Esophagus mucosa (tissue), 1 donor: ENCODE measurements at places on chromosomes 6 and 20.

GRCh38 chr6:99603421-99604165 is 3.0 kb upstream of the PRDM13 start:
- ATAC-seq, result peak; percentile 30

DNA sequence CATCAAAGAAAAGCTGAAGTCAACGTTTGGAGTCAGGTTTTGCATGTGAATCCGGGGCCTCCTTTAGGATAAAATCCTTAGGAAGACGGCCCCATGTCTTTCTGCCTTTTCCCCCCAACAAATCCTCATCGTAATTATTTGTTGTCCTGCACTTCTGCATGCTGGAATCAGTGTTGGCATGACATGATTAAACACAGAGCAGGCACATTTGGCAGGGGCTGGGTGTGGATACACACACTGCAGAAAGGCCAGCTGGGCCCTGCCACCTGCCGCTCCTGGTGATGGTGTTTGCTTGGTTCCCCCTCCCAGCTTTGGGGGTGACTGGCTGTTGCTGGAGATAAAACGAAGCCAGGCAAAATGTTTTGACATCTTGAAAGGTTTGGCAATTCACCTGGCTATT is 46.3 kb upstream of the FOXA2 start:
- ATAC-seq, result no peak

DNA sequence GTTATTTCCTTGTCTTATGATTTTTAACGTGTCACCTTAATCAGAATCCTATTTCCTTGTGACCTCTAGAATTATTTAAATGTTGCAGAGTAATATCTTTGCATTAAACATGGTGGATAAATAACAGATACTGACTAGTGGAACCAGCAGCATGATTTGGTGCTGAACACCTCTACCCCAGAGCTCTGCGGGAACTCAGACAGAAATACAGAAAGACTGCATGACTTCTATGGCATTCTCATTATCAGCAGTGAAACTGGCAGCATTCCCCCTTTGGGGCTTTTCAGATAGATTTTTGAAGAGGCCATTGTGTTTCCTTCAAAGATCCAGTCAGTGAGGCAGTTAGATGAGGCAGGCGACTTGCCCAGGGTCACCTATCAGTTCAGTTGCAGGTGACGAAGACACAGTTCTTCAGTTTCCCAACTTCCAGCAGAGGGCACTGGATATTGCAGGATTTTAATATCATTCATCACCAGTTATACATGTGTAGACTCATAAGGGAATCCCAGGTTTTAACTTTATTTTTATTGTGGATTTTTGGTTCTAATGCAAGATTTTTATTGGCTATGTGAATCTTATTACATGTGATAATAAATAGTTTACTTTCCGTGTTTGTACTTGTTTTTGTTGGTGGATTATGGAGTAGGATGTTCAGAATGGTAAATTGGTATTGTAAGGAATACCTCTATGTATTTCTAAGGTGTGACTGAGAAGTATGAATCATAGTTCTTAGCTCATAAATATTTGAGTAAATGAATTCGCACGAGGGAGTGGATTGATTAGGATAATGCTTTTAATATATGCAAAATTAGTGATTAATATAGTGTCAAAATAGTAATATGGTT is 81.3 kb downstream of the AFDN start:
- peak; percentile 58 for ATAC-seq

GRCh38 chr6:155253337-155253736 is 10.5 kb upstream of the CLDN20 start:
- ATAC-seq, result no peak

DNA sequence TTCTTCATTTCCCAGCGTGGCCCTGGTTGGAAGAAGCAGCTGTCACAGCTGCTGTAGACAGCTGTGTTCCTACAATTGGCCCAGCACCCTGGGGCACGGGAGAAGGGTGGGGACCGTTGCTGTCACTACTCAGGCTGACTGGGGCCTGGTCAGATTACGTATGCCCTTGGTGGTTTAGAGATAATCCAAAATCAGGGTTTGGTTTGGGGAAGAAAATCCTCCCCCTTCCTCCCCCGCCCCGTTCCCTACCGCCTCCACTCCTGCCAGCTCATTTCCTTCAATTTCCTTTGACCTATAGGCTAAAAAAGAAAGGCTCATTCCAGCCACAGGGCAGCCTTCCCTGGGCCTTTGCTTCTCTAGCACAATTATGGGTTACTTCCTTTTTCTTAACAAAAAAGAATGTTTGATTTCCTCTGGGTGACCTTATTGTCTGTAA is 292.7 kb downstream of the ESR1 start:
- peak; percentile 69 for ATAC-seq

DNA sequence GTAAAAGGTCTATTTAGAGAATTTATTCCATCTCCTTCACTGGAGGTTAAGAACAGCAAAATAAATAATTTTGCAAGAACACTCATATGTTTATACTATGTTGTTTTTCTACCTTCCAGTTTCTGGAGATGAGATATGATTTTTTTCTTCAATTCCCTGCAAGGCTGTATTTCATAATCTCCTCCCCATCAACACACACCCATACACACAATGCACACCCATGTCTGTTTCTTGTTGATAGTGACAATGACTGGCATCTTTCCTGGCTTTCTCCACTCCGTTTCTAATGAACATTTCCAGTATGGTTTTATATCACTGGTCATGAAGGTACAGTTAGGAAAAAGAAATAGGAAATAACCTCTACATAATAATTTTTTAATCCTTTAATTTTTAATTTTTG is 202.1 kb downstream of the ARHGAP18 start:
- peak; percentile 31 for ATAC-seq

DNA sequence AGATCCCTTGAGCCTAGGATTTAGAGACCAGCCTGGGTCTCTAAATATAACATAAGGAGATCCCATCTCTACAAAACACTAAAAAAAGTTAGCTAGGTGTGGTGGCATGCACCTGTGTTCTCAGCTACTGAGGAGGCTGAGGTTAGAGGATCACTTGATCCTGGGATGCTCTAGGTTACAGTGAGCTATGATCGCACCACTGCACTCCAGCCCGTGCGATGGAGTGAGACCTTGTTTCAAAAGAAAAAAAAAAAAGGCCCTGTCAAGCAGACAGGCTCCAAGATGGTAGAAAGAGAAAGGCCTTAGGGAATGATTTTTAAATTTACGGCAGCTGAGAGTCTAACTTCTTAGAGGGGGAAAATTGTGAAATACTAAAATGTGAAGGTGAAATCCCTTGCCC is 22.6 kb upstream of the NCOA3 start:
- no peak for ATAC-seq

DNA sequence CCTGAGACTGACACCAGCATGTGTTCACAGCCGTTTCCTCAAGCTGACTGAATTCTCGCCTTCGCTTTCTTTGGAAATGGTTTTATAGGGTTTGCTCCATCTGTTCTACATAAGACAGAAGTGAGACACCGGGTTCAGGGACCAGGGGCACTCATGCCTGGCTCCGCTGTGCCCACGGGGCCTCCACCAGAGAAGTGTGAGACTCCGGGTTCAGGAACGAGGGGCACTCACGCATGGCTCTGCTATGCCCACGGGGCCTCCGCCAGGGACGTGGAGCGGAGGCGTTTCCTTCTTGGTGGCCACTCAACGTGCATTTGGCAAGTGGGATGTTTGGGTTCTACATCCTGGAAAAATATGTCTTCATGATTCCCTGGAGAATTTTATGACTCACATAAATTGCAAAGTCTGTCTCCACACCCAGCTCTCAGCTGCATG is 106.6 kb downstream of the RNASET2 start:
- peak; percentile 32 for ATAC-seq

GRCh38 chr20:17642404-17643269 is 39.4 kb downstream of the RRBP1 start:
- no peak for ATAC-seq

DNA sequence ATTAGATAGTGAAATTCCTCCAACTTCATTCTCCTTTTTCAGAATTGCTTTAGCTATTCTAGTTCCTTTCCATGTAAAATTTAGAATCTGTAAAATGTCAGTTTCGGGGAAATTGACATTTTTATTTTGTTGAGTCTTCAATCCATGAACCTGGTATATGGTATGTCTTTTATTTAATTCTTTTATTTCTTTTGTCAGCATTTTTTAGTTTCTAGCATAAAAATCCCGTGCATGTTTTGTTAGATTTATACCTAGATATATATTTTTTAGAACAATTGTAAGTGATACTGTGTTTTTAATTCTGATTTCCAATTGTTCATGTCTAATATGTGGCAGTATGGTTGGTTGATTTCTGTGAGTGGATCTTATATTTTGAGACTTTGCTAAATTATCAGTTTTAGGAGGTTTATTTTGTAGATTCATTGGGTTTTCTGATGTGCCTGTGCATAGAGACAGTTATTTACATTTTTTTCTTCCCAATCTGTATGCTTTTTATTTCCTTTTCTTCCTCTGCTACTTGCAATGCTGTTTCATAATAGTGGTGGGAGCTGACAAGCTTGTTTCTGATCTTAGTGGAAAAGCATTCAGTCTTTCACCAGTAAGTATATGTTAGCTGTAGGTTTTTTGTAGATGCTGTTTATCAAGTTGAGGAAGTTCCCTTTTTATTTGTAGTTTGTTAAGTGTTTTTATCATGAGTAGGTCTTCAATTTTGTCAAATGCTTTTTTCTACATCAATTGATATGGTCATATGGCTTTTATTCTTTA is 13.7 kb downstream of the TAB2 start:
- no peak for ATAC-seq

DNA sequence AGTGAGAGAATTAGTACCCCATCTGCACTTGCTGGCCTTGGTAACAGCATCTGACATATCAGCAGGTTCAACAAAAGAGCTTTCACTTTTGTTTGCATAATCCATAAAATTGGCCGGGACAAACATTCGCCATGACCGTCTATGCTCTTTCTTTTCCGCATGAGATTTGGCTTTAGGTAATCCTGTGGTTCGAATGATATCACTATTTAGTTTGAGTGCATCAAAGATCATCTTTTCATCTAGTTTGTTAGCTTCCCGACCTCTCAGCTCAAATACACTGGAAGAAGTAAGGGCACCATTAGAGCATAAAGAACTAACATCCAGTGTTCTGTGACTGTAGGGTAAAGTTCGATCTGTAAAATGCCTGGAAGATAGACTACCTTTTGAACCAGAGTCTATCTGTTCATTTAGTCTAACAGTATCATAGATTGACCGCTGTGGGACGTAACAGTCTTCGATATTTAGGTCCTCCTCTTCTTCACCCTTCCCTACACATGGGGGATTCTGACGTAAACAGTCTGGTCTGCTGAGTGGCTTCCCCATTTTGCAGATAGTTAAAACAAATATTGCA is 101.6 kb downstream of the DST start:
- ATAC-seq, result no peak

- ATAC-seq, result no peak
These were observed 173.5 kb upstream of the IRAK1BP1 start for GRCh38 chr6:78693835-78694234.

GRCh38 chr6:155030148-155030720 is 35.1 kb downstream of the TIAM2 start:
- no peak for ATAC-seq

- no peak for ATAC-seq
These were observed 153.6 kb upstream of the UST start for GRCh38 chr6:148593130-148593812.

DNA sequence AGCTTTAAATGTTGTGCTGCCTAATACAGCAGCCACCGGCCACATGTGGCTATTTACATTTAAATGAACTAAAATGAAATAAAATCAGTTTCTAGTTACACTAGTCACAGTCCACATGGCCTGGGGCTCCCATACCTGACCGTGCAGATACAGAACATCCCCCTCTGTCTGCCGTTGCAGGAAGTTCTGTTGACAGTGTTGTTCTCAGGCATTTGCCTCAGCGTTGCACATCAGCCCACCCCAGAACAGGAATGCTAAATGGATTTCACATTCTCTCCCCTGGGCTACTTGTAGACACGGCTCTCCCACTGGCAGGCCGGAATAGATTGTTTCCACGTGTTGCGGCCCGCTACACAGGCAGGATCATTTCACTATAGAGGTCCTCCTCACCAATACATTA is 26.3 kb downstream of the JAG1 start:
- peak; percentile 31 for ATAC-seq

- peak; percentile 31 for ATAC-seq
These were observed 61.7 kb upstream of the NOX3 start for GRCh38 chr6:155517294-155517693.
